ENCODE measurements at places on chromosomes 1 and 21.

DNA sequence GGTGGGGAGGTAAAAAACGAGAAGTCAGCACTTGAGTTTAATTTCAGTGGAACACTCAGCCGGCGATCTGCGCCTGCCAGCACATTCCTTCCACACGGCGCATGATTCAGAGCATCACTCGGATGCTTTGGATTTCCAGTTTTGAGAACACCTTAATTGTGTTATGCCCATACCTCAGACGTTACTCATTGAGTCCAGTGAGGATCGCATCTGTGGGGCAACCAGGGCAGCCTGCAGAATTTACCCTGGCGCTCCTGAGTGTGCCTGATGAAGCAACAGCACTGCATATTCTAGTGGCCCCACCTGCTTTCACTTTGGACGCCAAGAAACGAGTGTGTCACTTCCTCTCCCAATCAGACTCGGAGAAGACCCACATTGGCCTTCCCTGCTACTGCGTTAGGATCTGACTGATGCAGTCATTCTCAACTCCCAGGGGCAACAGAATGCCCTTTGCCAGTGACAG is 19.9 kb downstream of the FAM89A start:
- no peak for DNase-seq

DNA sequence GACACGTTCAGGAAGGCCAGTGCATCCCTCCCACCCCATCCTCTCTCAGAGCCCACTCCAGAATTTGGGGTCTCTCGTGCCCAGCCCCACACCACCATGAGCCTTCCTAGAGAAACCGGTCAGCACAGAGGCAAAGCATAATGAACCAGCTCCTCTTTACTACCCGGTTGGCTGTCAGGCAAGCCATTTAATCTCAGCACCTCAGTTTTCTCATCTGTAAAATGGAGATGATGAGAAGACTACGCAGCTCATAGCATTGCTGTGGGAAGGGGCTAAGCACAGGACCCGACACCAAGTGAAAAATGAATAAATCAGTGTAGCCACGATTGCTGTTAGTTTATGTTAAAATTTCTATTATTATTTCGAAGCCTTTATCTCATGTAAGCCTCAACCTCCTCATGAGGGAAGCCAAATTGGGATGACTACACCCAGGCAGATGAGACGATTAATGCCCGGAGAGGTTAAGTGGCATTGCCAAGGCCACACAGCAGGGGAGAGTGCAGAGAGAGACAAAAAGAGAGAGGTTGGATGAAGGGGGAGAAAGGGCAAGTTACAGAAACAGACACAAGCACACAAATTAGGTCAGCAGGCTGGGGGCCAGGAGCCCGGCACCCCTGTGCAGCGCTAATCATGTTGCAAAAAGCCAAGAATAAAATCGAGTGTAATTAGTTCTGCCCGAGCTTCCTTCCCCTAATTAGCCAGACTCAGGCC is 25.7 kb downstream of the SDC3 start:
- no peak for DNase-seq

GRCh38 chr1:18230840-18231239 is 123.2 kb downstream of the IGSF21 start:
- DNase-seq, result no peak

GRCh38 chr1:207812778-207813511 is 61.1 kb downstream of the CD46 start:
- no peak for DNase-seq

DNA sequence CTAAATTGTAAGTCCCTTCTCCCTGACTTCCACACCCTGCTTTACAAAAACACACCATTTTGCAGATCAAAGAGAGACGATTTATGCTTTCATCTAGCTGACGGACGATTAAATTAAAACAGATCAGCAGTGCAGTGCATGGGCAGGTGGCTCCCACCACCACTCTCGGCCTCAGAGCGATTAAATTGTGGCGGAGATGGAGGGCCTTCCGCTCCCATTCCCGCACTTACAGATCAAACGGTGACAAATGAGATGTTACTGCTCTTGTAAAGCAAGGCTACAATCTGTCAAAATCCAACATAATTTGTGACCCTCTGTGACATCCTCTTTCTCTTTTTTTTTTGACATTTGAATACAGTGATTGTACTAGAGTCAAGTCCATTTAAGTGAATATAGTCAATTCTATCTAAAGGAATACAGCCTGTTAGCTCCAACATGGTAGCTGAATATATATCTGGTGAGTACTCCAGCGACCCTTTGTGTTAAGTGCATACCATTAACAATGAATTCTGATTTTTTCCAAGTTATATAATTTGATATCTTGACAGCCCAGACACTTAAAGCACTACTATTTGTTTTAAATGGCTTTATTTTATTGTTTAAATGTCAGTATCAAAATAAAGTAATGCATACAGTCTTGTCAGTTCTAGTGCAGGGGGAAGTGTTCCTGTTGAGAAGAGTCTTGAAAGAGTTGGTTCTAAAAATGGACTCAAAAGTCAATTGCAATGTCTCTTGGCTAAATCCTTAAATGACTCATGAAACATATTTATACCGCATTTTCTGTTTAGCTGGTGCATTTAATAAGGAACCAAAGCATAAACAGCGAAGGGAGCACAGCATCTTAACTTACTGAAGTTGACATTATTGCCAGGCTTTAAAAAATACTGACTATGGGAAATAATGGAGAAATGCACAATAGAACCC is 109.0 kb downstream of the ESRRG start:
- DNase-seq, result no peak

DNA sequence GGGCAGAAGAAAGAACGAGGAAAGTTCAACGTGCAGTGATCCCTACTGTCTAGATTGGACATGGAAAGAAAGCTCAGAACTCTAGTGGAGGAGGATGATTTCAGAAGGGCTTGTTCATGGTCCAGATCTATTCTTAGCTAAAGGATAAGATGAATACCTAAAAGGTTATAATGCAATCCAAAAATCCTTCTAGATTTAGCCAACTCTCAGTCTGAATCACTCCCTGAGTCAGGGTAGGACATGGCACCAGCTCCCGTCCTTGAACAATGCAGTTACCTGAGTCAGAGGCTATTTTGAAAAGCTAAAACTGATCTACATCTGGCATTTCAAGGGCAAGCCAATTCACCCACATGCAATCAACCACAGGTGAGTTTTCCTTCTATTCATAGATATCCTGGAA is 38.8 kb upstream of the HIVEP3 start:
- no peak for DNase-seq

DNA sequence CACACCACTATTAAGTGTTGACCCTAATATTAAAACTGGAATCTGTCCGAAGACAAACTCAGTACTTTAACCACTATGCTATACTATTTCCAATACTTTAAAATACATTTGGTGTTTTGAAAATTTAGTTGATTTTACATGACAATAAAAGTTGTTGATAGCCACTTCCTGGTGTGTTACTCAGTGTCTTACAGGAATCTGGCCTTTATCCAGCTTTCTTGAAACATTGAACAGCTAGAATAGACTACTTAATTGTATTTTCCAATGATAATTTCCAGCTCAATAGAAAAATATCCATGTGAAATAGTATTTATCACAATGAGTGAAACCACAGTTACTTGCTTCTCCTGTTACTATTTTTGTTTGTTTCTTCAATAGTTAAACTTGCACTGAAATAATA is 369.6 kb upstream of the ADGRL4 start:
- DNase-seq, result peak; percentile 63

Data from SK-N-MC (cell line).